Jurkat, Clone E6-1 (cell line): ENCODE measurements at places on chromosomes 1 and 21.

DNA sequence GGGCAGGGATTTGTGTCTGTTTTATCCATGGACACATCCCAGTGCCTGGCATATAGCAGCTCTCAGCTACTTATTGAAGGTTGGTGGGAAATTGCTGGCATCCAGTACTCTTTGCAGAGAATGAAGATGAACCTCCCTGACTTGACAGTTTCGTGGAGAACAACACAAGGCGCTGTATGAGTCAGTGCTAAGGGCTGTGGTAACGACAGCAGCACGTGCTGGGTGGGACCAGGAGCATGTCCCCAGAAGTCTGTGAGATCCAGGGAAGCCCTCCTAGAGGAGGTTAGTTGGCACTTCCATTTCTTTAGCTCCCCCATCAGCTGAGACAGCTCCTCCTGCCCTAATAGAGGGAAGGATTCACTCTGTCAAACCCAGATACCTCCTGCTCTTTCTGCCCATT is 25.9 kb upstream of the IL19 start:
- DNase-seq: no peak

DNA sequence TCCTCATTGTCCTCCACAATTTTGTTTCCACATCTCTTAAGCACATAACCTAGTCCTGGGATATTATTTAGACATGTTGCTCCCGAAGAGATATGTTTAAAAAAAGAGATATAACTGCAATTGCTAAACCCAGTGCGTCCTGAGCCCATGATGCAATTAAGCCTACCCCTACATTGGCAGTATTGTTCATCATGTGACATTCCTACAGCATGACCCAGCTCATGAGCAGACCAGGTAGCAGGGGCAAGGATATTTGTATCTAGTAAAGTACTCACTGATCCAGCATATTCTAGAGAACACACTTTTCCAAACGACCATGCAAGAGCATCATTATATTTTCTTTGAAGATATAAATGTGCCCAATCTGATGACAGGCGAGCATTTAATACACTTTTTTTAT is 1.2 kb downstream of the ADAM30 start:
- DNase-seq: no peak

GRCh38 chr1:16434501-16434900 is 2.7 kb downstream of the SPATA21 start:
- DNase-seq: no peak

GRCh38 chr1:192538407-192539296 is 36.9 kb upstream of the RGS1 start:
- peak; percentile 57 for DNase-seq

DNA sequence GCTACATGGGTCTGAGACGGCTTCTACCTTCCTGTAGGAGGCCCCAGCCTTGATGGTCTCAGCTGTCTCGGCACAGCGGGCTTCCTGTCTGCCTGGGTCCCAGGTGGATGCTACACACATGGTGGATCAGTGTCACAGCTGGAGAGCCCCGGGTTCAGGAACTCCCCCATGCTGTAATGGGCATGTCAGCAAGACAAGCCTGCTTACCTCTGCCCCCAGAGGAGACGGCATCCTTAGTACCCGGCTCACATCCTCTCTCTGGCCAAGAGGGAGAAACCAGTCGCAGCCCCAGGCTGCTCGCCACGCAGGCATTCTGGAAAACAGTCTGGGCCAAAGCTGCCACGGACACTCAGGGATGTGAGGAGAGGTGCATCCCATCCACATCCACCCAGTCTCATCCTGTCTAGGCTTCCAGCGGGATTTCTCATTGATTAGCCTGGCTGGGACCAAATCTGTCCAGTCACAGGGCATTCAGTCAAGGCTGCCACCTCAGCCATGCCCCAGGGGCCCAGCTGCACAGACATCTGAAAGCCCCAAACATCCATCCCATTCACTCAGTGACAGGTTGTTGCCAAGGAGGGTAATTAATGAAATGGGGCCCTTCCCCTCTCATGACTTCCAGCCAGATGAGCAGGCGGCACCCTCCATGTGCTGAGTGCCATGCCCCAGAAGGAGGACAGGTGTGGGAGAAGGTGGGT is 10.5 kb downstream of the SNAP47 start:
- no peak for DNase-seq

- peak; percentile 20 for DNase-seq
These were observed 103.4 kb upstream of the PROX1 start for GRCh38 chr1:213884402-213884801.

DNA sequence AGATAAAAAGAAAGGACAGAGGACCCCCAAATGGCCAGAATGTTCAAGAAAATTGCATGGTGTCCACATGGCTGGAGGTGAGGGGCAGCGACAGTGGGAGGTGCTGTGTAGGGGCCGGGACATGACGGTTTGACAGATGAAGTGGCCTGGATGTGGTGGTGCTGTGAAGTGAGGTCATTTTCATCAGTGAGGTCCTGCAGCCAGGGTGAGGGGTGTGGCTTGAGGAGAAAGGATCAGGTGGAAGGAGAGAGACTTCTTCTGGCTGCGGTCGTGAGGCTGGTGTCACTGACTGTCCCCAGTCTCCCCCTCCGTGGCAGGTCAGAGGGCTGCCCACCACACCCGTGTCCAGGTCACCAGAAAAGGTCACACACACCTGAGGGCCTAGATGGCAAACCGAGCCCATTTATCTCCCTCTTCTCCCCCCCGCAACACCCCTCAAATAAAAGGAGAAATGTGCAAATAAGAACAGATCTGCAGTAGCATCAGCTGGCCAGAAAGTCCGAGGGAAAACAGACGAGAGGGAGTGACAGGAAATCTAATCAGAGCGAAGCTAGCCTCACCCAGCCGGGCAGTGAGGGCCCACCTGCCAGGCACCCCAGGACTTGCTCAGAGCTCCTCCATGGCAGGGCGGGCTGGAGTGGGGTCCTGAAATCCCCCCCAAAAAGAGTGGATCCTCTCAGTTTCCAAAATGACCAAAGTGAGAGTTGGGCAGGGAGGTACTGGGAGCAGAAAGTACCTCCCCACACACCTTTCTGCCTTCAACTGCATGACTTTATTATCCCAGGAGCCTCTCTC is 148.5 kb upstream of the EDN2 start:
- DNase-seq: no peak

DNA sequence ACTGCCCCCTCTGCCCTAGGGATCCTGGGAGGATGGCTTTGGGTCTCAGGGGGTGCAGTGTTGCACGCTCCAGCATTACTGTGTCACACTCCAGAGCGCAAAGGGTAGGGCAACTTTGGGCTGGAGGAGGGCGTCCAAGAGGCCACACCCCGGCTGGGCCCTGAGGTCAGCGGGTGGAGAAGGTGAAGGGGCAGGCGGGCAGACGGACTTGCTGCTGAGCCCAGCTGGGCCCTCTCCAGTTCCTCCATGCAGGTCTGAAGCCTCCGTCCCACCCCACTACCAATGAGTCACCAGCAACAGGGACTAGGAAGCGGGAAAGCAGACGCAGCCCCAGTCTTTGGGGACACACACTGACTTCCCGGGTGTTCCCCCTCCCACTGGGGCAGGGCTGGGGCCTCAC is 116.0 kb downstream of the CASZ1 start:
- no peak for DNase-seq

GRCh38 chr1:183567584-183567983 is 22.7 kb downstream of the NCF2 start:
- peak; percentile 21 for DNase-seq

DNA sequence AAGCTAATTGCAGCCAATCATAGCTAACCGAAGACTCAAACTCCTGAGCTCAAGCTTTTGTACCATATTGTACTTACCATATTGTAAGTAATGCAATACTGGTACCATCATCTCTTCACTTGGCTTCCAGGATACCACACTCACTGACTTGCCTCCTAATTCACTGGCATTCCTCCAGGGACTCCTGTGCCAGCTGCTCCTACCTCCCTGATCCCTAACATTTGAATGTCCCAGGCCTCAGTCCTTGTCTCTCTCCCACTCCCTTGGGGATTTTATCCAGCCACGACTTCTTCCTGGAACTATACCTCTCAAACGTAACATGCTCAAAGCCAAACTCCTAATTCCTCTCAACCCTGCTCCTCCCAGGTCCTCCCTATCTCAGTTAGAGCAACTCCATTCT is 33.8 kb downstream of the USP48 start:
- DNase-seq: no peak

GRCh38 chr1:241607497-241607896 is 32.7 kb downstream of the CHML start:
- DNase-seq: no peak

- DNase-seq: no peak
These were observed 45.6 kb downstream of the FLVCR1 start for GRCh38 chr1:212903664-212904063.

GRCh38 chr1:84847253-84848250 is 45.5 kb downstream of the LPAR3 start:
- no peak for DNase-seq

- no peak for DNase-seq
These were observed 5.8 kb upstream of the ANKRD13C start for GRCh38 chr1:70360321-70360720.

DNA sequence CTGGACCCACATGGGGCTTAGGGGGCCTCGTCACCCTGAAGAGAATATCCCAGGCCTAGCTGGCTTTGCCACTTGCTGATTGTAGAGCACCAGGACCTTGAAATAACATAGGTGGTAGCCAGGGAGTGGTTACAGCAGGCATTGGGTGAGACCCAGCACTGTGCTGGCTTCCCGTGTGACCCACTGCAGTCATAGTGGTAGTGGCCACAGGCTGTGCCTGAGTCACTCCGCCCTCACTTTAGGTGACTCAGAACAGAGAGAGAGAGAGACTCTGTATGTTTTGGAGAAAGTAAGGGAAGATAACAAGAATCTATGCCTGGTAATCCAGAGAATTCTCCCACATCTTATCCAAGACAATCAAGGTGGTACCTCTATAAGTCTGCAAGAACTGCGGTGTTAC is 98.7 kb upstream of the LHX8 start:
- no peak for DNase-seq

DNA sequence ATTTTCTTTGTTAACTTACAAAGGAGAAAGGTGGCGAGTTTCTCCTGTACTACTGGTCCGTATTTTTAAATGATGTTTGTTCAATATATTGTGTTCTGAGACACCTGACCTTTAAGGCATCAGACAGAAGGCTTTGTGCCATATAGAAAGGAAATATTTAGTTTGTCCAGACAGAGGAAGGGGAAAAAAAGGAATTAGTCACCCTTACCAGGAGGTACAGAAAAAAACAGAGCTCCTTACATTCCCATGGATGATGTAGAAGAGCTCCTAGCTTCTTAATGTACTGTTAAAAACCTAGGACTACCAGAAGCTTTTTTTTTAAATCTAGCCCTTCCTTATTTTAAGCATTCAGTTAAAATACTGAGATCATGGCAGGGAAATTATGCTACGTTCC is 12.4 kb upstream of the PODN start:
- DNase-seq: no peak

DNA sequence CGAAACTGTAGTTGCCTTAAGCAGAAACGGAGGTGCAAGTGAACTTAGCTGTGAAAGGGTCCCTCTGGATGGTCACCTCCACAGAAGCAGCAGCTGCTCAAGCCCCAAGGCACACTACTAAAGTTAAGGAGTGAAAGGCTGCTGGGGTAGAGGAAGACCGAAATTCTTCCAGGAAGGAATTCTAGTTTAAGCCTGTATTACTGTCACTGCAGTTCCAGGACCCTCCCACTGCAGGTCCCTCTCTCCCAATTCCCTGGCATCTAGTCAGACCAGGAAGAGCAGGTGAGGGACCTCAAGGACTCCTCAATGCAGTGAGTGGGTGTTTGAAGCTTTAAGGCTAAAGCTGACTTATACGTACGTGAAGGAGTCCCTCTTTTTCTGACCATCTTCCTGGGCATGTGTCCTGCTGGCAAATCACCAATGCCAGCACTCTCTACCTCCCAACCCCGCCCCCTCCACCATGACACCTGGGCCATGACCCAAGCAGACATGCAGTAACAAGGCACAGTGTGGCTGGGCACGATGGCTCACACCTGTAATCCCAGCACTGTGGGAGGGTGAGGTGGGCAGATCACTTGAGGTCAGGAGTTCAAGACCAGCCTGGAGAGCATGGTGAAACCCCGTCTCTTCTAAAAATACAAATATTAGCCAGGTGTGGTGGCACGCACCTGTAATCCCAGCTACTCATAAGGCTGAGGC is 57.2 kb downstream of the TGFBR3 start:
- no peak for DNase-seq

DNA sequence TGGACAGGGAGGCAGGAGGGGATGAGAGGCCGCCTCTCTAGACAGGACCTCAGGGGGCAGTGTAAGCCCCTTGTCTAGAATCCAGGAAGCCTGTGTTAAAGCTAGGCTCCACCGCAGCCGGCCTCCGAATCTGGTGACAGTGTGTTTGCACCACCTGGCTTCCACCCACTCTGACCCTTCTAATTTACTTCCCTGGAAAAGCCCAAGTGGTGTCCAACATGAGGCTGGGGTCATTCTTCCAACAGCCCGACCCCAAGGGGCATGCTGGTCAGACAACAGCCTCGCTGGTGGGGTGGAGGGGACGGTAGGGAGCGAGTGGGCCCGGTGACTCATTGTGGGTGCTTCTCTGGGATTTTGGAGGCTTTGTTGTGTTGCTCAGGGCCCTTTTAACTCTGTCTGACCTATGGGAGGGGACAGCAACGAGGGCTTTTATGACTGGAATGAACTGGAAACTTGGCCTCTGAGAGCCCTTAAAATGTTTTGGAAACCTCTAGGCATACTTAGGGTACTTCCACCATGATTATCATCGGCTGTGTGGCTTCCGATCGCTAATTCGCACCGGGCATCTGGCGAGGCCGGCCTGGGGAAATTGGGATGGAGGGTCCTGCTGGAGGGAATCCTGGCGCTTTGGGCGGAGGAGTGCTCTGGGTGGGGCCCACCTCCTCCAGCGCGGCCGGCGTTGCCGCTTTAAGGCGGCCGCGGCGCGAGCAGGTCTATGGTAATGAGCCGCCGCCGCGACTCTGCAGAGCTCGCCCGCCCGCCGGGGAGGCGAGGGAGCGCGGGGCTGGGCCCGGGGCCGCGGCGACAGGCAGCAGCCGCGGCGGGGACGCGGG is at the start of gene CELSR2:
Gene CELSR2 (plus strand): TSS at position 743 of the 833 bp plus-strand sequence. CDS start 541 bp downstream, outside the sequence.
- peak; percentile 54 for DNase-seq

DNA sequence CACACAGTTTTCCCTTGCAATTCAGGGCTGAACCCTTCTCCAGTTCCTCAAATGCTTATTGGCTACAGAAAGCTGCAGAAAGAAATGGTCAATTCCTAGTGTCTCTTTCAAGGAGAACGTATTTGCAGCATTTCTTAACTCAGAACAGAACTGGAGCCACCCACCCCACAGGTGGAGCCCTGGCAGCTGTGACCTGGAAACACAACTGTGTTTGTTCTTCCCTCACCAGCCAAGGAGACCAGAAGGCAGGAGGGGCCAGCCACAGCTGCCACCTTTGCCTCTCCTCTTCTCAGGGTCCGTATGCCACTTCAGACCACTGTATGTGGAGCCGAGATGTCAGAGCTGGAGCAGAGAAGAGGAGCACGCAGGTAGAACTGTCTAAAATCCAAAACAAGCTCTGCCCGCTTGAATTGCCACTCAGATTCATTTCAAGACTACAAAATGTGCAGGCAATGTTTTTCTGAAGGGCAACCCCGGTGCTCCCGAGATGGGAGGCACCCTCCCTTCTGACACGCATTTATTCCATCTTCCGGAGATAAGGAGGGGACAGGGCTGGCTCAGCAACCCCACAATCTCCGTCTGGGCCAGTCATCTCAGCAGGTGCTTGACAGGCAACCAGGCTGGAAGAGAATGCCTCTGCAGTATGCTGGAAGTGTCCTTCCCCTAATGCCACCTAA is 16.7 kb downstream of the CD247 start:
- DNase-seq: no peak

- no peak for DNase-seq
These were observed 160.1 kb downstream of the FASLG start for GRCh38 chr1:172818841-172819527.
